ENCODE measurements at places on chromosomes 3 and 15.

GRCh38 chr15:34853001-34853758 is 57.8 kb upstream of the ACTC1 start:
- DNase-seq, result no peak

DNA sequence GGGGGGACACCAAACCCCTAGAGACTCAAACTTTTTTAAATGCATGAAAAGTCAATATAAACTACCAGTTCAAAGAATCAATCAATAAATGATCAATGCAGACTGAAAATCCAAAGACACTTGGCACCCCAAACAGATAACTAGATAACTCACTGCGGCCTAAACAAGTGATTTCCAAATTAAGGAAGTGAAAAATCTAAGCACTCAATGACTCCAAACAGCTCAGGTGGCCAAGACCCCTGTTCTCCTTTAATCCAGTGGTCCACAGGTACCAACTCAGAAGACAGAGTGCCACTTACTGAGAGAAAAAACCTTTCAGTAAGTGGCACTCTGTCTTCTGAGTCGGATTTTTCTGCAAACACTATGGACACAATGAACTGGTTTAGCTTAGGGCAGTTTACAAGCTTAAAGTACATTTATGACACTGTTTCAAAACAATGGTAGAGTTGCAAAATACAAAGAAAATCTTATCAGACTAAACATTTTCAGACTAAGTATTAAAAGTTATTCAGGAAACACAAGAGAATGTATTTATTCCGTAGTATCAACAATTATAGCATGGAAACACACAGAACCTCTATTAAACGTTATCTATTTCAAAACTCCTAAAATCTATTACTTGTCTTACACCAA is 4.7 kb downstream of the DLG1 start:
- DNase-seq, result no peak

DNA sequence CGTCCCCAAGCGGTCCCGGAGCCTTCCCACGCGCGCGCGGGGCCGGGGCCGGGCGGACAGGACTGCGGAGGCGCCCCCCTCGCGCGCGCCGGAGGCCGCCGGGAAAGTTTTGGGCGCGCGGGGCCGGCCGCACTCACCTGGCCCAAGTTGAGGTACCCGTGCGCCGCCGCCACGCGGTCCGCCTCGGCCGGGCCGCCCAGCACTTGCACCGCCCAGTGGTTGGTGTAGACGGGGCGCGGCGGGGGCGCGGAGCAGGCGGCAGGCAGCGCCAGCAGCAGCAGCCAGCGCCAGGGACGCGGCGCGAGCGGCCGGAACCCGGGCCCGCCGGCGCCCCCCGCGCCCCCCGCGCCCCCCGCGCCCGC is 289 bp downstream of the PCSK6 start:
- no peak for DNase-seq

DNA sequence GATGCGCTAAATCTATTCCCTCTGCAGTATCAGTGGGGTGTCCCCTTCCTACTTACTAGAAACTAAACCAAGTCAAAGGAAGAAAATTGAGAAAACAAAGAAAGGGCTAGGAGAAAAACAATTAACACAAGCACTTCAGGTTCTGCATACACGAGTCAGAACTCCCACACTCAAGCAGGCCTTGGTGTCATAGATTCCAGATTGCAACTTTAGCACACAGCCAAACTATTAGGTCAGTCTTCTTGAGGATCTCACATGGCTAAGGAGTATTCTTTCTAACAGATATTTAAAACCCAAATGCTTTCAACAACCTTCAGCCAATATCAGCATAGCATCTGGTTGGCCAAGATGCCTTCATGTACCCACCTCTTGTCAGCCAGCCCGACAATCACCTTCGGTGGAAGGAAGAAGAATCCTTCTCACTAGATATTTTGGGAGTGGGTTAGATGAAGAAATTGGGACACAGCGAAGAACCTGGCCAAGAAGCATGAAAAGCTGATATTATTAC is 340.0 kb downstream of the VPS13C start:
- no peak for DNase-seq

DNA sequence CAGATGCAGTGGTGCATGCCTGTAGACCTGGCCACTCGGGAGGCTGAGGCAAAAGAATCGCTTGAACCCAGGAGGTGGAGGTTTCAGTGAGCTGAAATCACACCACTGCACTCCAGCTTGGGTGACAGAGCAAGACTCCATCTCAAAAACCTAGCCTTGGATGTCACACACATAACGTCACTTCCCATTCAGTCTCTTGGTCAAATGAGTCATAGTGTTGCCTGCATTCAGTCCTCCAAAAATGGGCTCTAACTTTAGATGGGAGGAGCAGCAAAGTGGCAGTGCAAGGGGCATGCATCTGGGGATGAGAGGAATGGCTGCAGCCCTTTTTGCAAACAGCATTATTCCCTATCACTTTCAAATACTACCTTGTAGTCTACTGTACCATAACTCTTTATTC is 62.9 kb upstream of the AGBL1 start:
- no peak for DNase-seq

DNA sequence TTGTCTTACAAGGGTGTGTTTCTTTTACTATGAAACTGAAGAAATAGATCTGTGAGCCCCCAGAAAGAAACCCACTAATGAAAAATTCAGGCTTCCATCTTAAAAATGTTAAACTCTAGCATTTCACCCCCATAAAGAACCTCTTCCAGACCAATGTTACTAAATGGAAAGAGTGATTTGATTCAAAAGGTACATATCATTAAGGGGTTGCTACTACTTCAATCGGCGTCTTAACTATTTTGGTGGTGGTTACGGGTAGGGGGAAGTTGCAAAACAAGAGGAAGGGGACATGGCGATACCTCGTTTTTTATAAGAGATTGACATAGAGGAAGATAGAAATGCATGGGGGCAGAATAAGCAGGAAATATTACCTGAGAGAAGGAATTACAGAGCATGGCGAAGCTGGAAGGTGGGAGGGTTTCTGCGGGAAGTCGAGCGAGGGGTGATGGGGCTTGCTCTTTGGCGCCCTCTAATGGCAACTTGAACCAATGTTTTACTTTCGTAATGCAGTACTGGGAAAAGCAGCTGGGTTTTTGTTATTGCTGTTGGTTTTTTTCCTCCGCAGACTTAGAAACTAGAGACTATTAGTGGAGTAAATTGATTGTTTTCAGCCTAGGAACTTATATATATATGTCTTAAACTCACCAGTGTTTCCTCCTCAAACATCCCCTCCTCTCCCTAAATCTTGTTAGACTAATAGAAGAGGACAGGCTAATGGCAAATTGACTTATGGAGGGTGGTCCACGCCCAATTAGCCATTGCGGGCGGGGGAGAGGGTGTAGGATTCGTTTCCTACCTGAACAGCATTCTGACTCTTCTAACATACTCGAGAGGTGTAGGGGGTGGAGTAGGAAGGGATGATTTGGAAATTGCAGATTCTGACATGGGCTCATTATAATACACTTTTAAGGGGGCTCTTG is 11.3 kb upstream of the SOX2 start:
- DNase-seq, result no peak

DNA sequence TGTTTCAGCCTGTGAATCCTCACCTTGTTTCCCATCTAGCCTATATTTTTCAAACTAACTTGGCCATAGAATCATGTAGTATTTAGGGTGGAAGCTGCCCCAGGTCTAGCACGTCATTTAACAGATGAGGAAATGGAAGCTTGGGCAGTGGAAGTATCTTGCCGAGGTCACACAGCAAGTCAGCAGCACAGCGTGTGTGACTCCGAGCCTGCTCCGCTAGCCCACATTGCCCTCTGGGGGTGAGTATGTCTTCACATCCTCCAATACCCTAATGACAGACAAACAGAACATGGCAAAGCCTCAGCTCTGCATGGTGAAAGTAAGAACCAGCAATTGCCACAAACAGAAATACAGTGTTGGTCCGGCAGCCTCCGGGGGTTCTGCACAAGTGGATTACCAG is 2.2 kb upstream of the CCR5 start:
- DNase-seq, result peak; percentile 35

DNA sequence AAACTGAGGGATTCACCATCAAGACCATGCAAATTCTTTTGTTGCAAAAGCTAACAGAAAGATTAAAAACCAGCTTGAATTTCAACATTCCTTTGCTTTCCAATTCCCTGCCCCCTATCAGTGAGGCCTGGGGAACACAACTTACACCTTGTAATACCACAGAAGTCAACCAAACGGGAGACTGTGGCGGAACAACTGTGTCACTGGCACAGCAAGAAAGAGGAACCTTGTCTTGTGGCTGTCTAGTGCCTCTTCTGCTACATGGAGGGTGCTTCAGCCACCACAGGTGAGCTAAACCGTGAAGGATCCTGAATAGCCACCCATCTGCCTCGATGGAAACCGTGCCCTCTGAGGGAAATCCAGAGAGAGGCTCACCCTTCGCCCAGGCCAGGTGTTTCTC is 11.4 kb downstream of the CCDC12 start:
- no peak for DNase-seq

- DNase-seq, result no peak
Measured at GRCh38 chr15:50471072-50471471, 46.9 kb downstream of the USP8 start.
